Caudate nucleus (tissue), 63 donors: ENCODE measurements at places on chromosomes 12 and 14.

GRCh38 chr14:99093532-99094517, 178.2 kb downstream of the BCL11B start:
- no peak for DNase-seq

- DNase-seq = no peak
Observed at GRCh38 chr14:23365732-23366425, 907 bp upstream of the EFS start.

DNA sequence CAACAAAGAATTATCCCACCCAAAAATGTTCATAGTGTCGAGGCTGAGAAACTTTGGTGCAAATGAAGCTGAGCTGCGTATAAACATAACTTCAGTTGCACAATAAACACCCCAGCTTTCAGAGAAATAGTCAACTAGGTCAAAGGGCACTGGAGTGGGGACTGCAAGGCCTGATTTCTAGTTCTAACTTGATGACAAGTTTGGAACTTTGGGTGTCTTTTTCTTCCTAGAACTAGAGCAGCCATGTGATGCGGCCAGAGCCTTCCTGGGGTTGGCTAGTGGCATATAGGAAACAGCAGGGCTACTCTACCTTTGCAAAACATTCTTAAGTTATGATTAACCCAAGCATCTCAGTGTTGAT, 298.4 kb upstream of the AMIGO2 start:
- no peak for DNase-seq

GRCh38 chr14:75303381-75303789, 24.8 kb downstream of the FOS start:
- DNase-seq = no peak

DNA sequence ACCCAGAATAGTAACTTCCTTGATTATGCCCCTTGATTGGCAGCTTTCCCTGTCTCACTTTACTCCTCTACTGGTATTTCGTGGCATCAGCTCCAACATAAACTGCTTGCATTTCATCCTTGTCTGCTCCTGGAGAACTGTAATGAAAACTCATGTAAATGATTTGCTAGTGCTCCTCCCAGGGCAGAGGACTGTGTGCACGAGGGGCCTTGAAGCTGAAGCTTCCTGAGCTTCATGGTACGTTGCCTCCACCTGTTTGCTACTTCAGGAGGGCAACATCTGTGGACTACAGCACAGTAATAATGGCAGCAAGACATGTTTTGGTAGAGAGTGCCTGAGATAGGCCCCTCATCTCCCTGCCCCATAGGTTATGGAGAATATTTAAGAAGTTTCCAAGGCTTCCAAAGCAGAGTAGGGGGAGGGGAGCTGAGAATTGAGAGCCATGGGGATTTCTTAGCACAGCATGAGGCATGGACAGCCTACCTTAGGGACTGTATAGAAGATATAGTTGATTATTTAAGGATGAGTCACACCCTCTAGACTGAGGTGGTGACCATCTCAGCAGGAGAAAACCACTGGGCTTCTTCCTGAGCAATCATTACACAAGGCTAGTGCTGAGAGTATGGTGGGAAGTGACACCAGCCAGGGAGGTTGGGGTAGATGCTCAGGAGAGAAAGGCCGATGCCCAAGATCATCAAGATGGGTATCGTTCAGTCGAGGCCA, 29.5 kb downstream of the CCDC198 start:
- no peak for DNase-seq

DNA sequence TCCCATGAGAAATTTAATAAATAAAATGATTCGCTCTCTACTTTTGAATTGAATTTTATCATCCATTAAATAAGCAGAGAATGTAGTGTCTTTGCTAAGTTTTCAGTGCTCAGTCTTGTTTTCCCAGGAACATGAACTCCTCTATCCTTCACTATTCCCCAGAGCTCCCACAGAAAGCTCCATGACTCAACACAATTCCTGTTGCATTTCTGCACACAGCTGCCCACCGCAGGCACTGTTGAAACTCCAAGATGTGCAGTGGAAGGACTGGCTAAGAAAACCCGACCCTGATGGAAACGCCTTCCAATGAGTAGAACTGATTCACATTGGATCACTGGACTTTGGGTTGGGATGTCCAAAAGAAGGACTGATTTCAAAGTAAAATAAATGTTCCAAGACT, 202.4 kb upstream of the AMIGO2 start:
- DNase-seq = no peak

GRCh38 chr14:20969336-20969735, 14.0 kb downstream of the RNASE2 start:
- no peak for DNase-seq

GRCh38 chr12:110354172-110354780, 49.2 kb downstream of the ANAPC7 start:
- DNase-seq = no peak

- DNase-seq = no peak
Observed at GRCh38 chr12:129049917-129050316, 196.6 kb downstream of the GLT1D1 start.

- no peak for DNase-seq
Observed at GRCh38 chr12:53431187-53431586, 7.5 kb downstream of the AMHR2 start.
